ENCODE measurements at places on chromosomes 12 and 14. TPM values are rescaled to one million over a fixed set of nuclear protein-coding genes. Genes with fewer than 3 reads are reported as not detected.

- no peak overlapping the region for H3K4me3 ChIP-seq
- H3K36me3 ChIP-seq, result no peaks in the 10 kb centered on the region
- no peak for DNase-seq
These were observed 17.4 kb downstream of the EXD2 start for GRCh38 chr14:69208666-69209065.

DNA sequence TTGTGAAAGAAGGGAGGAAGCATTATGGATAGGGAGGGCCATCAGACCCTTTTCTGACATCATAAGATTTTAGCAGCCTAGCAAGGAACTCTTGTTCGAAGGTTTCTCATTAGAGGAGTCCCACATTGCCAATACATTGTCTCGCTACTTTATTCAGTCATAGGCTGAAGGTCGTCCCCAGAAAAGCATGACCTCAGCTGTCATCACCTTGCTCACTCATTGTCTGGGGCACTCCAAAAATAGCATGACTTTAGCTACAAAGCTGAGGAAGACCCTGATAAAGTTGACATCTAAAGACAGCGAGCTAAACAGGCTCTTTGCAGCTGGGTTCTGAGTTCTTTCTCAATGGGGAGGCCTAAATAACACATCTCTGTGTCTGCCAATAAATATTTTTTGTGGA is 112.4 kb upstream of the PTPRR start:
- H3K4me1 ChIP-seq, result no peaks in the 10 kb centered on the region
- no peak overlapping the region for H3K4me3 ChIP-seq
- no peak for DNase-seq
- no peaks in the 10 kb centered on the region for H3K36me3 ChIP-seq

GRCh38 chr12:55467836-55468235 is 2.1 kb downstream of the OR6C70 start:
- H3K36me3 ChIP-seq, result no peaks in the 10 kb centered on the region
- H3K27ac ChIP-seq, result no peak overlapping the region
- no peak overlapping the region for H3K4me3 ChIP-seq
- no peaks in the 10 kb centered on the region for H3K4me1 ChIP-seq
- DNase-seq, result no peak

- H3K4me3 ChIP-seq, result no peak overlapping the region
- H3K27me3 ChIP-seq, result peaks cover 60% of the 10 kb centered on the region
- no peak overlapping the region for H3K27ac ChIP-seq
- peaks cover 11% of the 10 kb centered on the region for H3K4me1 ChIP-seq
- DNase-seq, result peak; percentile 7
- H3K36me3 ChIP-seq, result no peaks in the 10 kb centered on the region
These were observed 14.1 kb upstream of the SERPINA6 start for GRCh38 chr14:94337274-94337673.

DNA sequence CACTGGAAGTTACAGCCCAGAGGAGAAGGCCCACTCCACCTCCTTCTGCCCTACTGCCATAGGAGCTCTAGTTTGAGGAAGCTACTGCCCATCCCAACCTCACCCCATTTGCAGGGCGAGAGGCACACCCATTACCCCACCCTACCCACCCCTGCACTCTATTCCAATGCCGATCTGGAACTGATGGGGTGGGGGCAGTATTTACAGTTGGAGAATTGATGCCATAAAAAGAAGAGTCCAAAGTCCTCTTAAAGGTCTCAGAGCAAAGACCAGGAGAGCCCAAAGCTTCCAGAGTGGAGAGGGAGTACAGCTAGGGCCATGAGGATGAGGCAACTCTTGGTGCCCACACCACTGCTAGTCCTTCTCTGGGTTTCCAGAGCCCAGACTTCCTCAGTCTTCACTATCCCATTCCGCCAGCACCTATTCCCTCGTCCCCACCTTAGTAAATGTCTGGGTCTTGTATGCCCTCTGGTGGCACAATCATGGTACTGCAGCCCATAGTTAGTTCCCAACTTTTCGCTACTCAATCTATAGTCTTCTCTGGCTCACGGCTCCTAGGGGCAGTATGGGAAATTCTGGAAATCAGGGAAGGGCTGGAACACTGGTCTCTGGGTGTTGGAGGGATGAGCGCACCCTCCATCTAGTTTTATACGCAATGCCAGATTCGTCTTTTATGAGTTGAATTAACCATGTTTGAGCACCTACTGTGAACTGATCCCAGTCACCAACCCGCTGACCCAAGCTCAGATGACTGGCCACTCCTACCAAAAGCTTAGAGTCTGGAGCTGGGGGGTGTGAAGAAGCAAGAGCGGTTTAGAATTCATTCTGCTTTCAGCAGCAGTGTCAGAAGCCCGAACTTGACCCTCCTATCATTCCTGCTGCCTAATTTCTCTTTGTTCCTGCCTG is 6.9 kb upstream of the ADCY6 start:
- DNase-seq, result peak; percentile 46
- peaks cover 5% of the 10 kb centered on the region for H3K4me1 ChIP-seq
- H3K27ac ChIP-seq, result no peak overlapping the region
- H3K27me3 ChIP-seq, result peaks cover 9% of the 10 kb centered on the region

DNA sequence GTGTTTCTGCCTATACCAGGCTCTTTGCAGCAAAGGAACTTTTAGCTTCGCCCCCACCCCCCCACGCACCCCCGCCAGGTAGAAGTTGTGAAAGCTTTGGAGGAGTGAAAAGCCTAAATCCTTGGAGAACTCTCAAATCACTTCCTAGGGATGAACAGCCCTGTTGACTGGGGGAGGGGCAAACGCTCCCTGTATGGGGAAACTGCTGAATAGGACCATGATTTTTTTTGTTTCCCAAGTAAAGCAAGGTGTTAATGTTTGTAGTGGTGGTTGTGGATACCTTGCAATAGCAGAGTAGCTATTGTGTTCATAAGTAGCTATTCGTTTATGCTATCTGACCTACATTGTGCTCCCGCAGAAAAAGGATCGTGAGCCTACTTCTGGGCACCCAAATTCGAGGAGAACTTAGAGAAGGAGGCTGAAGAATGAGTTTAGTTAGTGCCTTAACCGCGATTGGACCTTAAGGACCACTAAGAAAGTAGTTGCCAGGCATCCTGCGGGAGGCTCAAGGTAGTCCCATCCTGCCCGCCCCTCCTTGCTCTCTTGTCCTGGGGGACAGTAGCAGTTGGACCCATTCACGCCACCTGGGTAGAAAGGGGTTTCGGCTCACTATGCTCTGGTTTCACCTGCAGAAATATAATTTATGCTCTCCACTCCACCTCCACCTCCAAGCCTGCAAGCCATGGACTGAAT is 901 bp upstream of the NFKBIA start:
- peak overlapping the region; percentile 97 for H3K27ac ChIP-seq
- peaks cover 40% of the 10 kb centered on the region for H3K4me1 ChIP-seq
- DNase-seq, result no peak
- H3K36me3 ChIP-seq, result peaks cover 35% of the 10 kb centered on the region
- peak overlapping the region; percentile 93 for H3K4me3 ChIP-seq
- H3K27me3 ChIP-seq, result peaks cover 12% of the 10 kb centered on the region

- H3K4me3 ChIP-seq, result no peak overlapping the region
- H3K4me1 ChIP-seq, result peaks cover 31% of the 10 kb centered on the region
- H3K36me3 ChIP-seq, result peaks cover 47% of the 10 kb centered on the region
- DNase-seq, result no peak
These were observed 53.4 kb downstream of the SLC16A7 start for GRCh38 chr12:59649203-59649602.

GRCh38 chr14:31692376-31692781 is 131.2 kb downstream of the NUBPL start:
- no peaks in the 10 kb centered on the region for H3K27me3 ChIP-seq
- peaks cover 17% of the 10 kb centered on the region for H3K36me3 ChIP-seq
- DNase-seq, result no peak
- no peak overlapping the region for H3K4me3 ChIP-seq
- H3K4me1 ChIP-seq, result peaks cover 2% of the 10 kb centered on the region
- H3K27ac ChIP-seq, result no peak overlapping the region

DNA sequence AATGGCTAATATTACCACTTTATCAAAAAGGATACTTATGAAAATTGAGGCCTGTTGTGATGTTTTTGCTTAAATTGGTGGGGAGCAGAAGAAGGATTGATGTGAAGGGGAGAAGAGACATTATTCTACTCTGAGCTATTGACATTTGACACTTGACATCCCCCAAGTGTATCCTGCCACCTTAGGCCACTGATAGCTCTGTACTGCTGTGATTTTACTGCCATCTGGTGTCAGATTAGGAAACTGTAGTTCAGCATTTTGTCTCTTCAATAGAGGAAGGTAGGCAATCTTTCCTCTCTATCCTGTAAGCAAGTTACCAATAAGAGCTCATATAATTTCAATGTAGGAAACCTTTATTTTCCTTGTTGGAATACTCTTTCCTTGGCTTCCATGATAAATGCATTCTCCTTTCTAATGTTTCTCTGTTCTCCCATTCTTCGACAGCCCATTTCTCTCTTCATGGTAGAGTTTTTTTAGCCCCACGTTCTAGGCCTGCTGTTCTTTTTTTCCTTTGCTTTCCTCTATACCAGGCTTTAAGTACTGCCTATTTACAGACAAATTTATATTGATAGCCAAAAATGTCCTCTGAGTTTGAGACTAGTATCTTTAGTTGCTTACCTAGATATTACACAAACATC is 46.3 kb downstream of the PPHLN1 start:
- H3K4me3 ChIP-seq, result no peak overlapping the region
- H3K27ac ChIP-seq, result no peak overlapping the region
- no peaks in the 10 kb centered on the region for H3K27me3 ChIP-seq

DNA sequence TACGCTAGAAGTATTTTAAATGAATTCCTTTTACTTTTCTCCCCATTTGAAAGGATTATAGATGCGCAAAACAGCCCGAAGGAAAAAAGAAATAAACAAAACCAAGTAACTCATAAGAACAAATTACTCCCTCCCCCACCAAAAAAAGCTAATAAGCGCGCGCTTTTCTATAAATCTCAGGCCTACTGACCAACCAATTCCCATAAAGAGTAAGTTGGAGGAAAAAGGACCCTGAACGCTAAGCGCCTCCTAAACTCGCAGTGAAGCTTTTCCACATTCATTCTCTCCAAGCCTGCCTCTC is 588 bp downstream of the MBIP start:
- peaks cover 9% of the 10 kb centered on the region for H3K27me3 ChIP-seq
- H3K27ac ChIP-seq, result peak overlapping the region; percentile 95
- peaks cover 33% of the 10 kb centered on the region for H3K4me1 ChIP-seq
- peak overlapping the region; percentile 96 for H3K4me3 ChIP-seq
- DNase-seq, result no peak

- H3K27me3 ChIP-seq, result no peaks in the 10 kb centered on the region
- no peaks in the 10 kb centered on the region for H3K4me1 ChIP-seq
- H3K36me3 ChIP-seq, result no peaks in the 10 kb centered on the region
These were observed 63.2 kb downstream of the TSPAN11 start for GRCh38 chr12:30989754-30990153.

DNA sequence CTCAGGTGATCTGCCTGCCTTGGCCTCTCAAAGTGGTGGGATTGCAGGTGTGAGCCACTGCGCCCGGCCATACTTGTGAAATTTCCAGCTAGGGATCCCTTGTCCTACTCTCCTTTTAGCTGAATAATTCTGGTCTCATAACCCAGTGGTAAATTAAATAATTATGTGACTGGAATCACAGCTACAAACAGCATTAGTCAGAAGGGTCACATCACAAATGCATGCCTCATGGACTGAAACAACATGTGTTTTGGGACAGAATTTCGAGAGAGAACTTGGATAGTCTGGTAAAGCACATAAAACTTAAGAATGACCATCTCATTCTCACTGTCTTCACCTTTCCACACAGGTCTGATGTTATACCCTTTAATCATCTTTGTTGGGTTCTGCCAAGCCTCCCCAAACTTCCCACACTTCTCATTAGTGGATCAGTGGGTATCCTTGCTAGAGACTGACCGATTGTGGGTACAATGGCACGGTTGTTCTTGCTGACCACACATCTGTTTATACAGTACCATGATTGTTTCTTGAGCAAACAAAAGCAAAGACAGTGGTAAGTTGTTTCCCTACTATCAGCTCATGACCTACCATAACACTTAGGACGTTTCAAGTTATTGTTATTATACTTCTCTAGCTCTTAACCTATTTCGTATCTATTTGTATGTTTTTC is 5.1 kb downstream of the GPRC5D start:
- H3K4me1 ChIP-seq, result peaks cover 3% of the 10 kb centered on the region
- peaks cover 19% of the 10 kb centered on the region for H3K27me3 ChIP-seq
- DNase-seq, result no peak
- H3K36me3 ChIP-seq, result no peaks in the 10 kb centered on the region

DNA sequence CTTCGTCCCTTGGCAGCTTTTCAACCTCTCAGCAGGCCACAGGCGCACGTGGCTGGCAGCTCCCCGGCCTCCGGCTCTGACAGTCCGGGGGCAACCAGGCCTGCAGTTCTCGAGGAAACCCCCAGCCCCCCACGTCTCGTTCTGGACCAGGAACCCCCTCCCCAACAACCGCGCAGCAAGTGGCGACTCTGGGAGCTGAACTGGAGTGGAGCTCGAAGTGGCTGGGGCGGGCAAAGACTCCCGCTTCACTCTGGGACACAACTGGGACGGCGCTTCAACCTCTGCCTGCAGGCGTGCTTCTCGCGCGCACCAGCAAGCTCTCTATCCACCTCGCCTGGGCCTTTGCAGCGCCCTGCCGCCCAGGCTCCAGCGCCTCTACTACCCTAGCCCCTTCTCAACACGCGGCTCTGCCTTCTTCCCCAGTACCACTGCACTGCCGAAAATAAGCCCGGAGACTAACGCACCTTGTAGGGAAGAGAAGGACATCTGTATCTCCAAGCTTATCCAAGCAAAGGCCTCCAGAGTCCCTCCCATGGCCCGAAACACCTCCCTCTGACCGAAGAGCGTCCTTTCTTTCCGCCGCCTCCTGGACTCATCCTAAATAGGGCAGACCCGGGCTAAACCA is 2.4 kb upstream of the NKX2-1 start:
- no peak overlapping the region for H3K4me3 ChIP-seq
- H3K4me1 ChIP-seq, result peaks cover 17% of the 10 kb centered on the region
- H3K27me3 ChIP-seq, result peaks cover 94% of the 10 kb centered on the region
- peaks cover 4% of the 10 kb centered on the region for H3K36me3 ChIP-seq
- H3K27ac ChIP-seq, result no peak overlapping the region

DNA sequence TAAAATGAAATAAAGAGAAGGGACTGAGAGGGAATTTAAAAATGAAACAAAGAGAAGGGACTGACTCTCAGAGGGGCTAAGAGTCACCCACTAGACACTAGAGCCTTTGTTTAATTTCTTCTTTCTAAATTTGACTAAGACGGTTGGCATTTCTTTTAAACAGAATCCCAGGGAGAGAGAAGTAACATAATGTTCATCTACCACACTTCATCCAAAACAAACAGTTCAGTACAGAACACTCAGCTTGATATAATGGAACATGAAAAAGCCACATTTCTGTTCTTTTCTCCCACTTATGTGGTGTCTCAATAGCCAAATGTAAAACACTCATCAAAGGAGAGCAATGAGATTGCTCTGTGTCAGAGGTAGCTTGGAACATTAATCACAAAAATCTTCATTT is 10.1 kb upstream of the NT5DC3 start:
- H3K4me1 ChIP-seq, result peaks cover 8% of the 10 kb centered on the region
- no peak for DNase-seq
- peak overlapping the region; percentile 26 for H3K27ac ChIP-seq
- no peak overlapping the region for H3K4me3 ChIP-seq
- H3K36me3 ChIP-seq, result no peaks in the 10 kb centered on the region

The MGP gene
- total RNA-seq, result not detected

The SLCO1B1 gene
- not detected for total RNA-seq

Measured in activated naive CD8-positive, alpha-beta T cell treated with anti-CD3 and anti-CD28 coated beads for 36 hours (primary cell).